ENCODE measurements at places on chromosomes 5 and 9.

DNA sequence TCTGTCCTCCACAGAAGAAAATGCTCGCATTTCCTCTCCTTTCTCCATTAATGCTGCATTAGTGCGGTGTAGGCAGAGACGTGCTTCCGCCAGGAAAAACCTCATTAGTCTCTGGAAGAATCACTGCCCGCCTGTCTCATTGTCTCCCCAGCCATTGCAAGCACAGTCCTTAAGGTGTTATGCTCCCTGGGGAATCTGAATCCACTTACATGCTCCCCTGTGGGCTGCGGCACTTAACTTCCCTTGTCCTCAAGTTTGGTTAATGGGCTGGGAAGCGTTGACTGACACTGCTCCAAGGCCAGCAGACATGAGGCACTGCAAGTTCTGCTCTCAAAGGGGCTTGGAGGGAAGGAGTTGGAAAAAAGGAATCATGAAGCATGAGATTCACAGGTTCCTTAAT lies 41.6 kb downstream of the TARS1 start:
- DNase-seq, result peak; percentile 73

GRCh38 chr9:70625078-70625477 lies 210.6 kb upstream of the KLF9 start:
- DNase-seq, result no peak

DNA sequence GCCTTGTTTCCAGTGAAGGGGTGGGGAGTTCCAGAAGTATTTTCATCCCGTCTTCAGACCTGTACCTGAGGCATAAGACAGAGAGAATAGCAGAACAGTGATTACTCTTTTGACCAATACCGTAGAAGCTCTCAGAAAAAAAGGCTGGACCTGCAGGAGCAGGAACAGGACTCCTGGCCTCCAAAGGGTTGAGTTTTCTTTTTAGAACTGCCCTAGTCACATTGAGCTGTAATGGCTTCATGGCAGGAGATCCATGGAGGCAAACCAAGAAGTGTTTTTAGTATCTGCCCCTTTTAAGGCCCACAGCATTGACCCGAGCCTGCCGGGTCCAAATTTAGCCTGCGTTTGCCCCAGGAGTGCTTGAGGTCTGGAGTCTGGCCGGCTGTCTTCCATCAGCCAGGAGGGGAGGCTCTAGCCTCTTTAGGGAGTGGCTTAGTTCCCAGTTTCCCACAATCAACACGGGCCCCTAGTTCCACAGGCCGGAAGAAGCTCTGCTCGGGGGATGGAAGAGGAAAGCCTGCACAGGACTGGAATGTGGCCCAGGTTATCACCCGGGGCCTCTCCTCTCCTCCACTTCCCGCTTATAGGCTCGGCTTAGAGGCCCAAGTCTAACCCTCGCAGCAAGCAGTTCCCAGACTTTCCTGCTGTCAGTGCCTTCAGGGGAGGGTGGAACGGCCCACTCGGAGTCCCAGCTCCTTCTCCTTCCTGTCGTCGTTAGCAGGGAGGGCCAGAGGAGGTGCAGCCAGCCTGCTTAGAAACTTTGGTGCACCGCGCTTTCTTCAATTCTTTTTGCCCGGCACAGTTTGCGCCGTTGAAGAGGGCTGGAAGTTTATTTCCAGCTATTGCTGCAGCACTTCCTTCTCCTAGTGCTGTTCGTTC lies 80.7 kb downstream of the C9orf152 start:
- no peak for DNase-seq

DNA sequence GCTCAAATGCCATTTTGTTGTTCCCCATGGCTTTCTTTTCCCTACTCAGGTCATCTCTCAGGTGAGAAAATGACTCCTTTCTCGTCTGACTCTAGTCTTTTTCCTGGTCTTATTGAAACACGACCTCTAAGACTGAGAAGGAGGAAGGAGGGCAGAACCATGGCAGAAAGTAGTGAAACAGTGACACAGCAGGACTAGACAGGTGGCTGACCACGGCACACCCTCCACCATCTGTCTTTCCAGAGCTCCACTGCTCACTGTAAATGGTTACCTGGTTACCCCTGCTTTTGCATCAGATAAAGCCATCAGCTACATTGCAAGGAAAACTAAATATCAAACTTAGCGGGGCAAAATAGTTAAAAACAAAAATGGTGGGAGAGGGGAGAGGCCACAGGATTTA lies 30.9 kb downstream of the NR4A3 start:
- DNase-seq, result no peak

- DNase-seq, result no peak
Measured at GRCh38 chr5:143177263-143177983, 226.1 kb downstream of the NR3C1 start.

DNA sequence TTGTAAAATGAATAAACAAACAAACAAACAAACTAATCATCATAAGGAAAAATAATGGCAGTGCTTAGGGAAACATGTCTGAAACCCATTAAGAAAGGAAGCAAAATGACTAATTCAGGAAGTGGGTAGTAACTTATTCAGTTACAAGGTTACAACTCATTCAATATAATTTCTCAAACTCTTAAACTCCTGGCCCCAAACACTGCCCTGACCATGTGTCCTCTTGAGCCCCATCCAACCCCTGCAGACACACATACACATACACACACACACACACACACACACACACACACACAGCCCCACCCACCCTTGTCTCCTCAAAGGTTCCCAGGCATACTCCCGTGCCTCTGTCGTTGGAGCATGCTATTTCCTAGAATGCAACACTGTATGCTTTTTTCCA lies 193.9 kb downstream of the SEC61B start:
- DNase-seq, result no peak

DNA sequence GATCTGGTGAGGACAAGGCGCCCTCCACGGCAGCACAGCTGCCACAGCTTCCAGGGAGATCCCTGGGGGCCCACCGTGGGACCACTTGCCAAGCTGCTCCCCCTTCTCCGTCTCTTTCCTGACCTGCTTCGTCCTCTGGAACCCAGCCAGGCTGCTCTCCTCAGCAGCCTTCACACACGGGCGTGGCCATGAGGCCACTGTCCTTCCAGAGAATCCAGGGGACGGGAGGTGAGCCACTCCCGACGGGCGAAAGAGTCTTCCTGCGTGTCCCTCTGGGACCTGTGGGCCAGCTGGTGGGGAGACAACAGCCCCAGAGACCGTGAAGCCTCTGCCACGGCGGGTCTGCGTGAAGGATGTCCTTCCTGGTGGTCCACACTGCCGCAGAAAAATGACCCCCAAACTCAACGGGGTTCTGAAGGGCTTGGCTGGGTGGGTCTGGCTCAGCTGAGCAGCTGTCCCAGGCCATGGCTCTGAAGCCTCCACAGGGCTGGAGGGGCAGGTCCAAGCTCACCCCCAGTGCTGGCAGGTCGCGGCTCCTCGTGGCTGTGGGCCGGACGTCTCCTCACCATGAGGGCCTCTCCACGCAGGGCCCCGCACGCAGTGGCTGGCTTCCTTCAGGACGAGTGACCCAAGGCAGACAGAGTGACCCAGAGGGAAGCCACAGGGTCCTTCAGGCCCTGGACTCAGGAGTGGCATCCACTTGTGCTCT lies 47.4 kb upstream of the NKD2 start:
- peak; percentile 24 for DNase-seq

- no peak for DNase-seq
Measured at GRCh38 chr9:131708226-131709002, 31.5 kb downstream of the RAPGEF1 start.

- DNase-seq, result no peak
Measured at GRCh38 chr9:91799113-91799744, 150.8 kb downstream of the ROR2 start.

GRCh38 chr9:105883847-105884246 lies 189.5 kb downstream of the TMEM38B start:
- no peak for DNase-seq

GRCh38 chr5:7094626-7095025 lies 301.3 kb upstream of the ADCY2 start:
- DNase-seq, result no peak

- DNase-seq, result peak; percentile 83
Measured at GRCh38 chr9:85425153-85425611, 316.6 kb downstream of the AGTPBP1 start.
